ENCODE measurements at places on chromosomes 1 and 21.

- DNase-seq: no peak
Measured at GRCh38 chr1:80202118-80202517, 1195.6 kb upstream of the ADGRL4 start.

GRCh38 chr1:22217811-22218460 is 75.0 kb upstream of the WNT4 start:
- no peak for DNase-seq

- DNase-seq: no peak
Measured at GRCh38 chr1:58107943-58108342, 438.6 kb downstream of the OMA1 start.

DNA sequence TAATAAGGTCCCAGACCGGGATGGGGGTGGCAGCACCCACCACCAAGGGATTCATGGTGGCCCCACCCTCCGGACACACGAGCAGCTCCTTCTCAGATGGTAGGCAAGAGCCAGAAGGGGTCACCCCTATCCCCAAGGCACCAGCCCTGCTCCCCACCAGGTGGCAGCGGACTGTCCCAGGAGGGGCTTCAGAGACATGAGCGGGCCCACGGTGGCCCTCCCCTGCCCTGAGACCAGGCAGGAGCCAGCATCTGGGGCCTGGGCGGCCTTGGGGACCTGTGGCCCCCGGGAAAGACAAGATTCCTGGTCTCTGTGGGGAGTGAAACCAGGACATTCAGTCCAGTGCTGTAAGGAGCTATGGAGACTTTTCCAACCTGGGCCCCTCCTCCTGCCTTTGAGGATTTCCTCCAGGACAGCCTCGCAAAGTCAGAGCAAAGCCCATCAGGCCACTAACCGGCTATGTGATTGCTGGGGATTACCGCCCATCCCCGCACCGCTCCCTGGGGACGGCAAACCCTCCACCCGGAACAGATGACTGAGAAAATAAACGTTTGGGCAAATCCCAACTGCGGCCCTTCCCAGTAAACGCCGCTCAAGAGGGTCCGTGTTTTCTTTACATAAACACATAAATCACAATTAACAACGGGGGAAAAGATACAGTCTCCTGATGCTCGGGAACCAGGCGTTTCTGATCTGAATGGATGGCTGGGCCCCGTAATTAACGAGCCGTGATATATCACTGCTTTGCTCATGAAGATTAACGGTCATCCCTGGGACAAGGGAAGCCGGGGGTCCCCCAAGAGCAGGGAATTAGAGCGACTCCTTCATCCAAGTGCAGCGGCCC is 50.9 kb upstream of the ARHGEF16 start:
- no peak for DNase-seq

- DNase-seq: no peak
Measured at GRCh38 chr1:103517380-103518047, 8.0 kb upstream of the RNPC3 start.

- DNase-seq: no peak
Measured at GRCh38 chr1:87880098-87880760, 551.5 kb downstream of the LMO4 start.

GRCh38 chr1:92480200-92480812 is 6.4 kb downstream of the GFI1 start:
- DNase-seq: no peak

DNA sequence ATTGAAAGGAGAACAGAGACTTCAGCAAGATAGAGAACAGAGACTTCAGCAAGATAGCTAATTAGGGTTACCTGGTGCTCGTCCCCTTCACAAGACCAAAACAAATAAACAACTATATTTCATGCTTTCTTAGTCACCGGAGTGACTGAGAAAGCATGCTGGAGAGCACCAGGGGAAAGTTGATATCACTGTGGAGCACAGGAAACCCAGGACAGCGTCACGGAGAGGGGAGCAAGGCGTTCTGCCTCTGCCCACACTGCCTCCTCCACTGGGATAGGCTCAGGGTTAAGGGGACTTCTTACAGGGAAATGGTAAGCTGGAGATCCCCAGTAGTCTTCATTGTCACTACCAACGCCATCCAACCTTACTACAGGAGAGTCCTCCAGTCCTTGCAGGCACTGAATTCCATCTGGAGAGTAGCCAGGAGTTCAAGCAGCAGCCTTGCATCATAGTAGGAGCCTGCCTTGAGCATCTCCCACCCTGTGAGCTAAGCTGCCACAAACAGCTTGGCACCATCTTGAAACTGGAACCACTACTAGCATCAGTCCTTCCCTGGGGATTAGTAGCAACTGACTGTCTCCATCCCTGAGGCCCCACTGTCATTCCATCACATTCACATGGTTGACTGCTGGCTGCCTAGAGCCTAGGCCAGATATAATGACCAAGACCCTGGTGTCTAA is 239.4 kb downstream of the PLPP3 start:
- DNase-seq: no peak
